ENCODE measurements at places on chromosomes 2 and 18.
A peak's percentile ranks its signal among the peaks of the same experiment; 100 is the strongest.

- DNase-seq, result no peak
Measured at GRCh38 chr2:11659115-11659475, 10.9 kb downstream of the NTSR2 start.

GRCh38 chr2:172462849-172463381 is 35.5 kb downstream of the ITGA6 start:
- DNase-seq, result no peak

GRCh38 chr18:34528177-34528576 is 181.9 kb upstream of the DTNA start:
- DNase-seq, result no peak

- DNase-seq, result no peak
Measured at GRCh38 chr2:170486730-170487129, 228.4 kb upstream of the SP5 start.

DNA sequence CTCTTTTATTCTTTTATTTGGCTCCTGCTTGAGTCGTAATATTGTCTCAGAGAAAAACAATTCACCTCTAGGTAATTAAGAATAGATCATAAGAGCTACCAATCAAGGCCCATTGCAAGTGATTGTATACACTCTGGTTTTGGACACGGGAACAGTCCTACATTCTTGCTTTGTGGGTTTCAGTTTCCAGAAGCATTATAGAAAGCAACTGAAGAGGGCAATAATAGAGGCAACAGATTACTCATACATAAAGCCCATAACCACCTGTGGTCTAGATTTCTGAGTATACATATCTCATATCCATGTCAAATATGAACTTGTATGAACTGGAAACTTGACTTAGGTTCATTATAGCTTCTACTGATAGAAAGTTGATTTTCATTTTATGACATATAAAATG is 65.4 kb downstream of the DIS3L2 start:
- no peak for DNase-seq

- no peak for DNase-seq
Measured at GRCh38 chr18:76453057-76453561, 41.9 kb downstream of the ZNF516 start.

DNA sequence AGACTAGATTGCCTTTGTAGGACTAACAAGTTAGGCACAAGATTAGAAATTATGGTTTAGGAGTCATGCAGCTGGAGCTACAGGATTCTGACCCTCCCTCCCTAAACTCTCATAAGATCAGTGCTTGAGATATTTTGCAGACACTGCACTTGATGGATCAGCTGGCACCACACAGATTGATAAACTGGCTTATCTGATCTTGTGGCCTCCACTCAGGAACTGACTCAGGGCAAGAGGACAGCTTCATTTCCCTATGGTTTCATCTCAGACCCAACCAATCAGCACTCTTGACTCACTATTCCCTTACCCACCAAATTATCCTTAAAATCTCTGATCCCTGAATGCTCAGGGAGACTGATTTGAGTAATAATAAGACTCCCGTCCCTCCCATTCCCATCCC is 152.3 kb downstream of the DIS3L2 start:
- DNase-seq, result peak; percentile 34

GRCh38 chr18:24426398-24427294 is at the start of gene IMPACT:
TSS of gene IMPACT (plus strand) at chr18:24426670. CDS start at chr18:24426757, 87 bp downstream.
- DNase-seq, result peak; percentile 83

- no peak for DNase-seq
Measured at GRCh38 chr18:57051657-57052044, 95.2 kb upstream of the BOD1L2 start.

GRCh38 chr2:24515335-24515734 is 24.3 kb downstream of the NCOA1 start:
- peak; percentile 14 for DNase-seq

- no peak for DNase-seq
Measured at GRCh38 chr18:36897253-36897652, 68.3 kb downstream of the KIAA1328 start.

DNA sequence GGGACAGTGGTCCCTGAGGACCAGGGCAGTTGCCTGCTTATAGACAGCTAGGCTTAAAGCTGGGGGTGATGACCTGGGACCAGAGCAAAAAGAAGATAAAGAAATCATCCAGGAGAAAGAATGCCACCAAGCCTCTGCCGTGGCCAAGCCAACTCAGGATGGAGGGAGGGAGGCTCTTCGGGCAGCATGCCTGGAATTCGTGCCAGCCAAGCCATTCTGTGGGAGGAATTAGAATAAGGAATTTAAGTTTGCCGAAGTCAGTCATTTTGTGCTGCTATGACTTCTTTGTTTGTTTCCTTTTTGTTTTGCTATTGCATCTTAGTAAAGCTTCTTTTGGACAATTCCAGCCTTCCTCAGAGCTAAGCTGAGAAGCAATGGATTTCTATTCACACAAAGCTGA is 124.1 kb downstream of the EN1 start:
- peak; percentile 70 for DNase-seq

- DNase-seq, result no peak
Measured at GRCh38 chr2:62363166-62363565, 142.8 kb downstream of the TMEM17 start.

DNA sequence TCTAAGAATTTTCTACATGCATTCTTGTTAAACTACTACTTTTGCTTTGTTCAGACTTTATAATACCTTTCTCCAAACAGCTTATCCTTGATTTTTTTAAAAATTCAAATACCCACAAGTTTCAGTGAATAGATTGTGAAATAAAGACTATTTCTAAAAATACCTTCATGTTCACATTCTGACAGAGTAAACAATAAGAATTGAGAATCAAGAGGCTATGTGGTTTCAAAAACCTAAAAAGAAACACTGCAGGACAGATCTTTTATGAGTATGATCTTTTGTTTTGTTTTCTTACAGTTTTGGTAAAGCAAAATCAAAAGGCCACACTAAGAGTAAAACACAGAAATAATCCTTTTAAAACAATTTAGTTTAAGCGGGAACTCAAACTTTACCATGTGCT is 21.2 kb downstream of the ALS2 start:
- DNase-seq, result no peak

GRCh38 chr2:46985512-46985911 is 69.9 kb upstream of the MCFD2 start:
- peak; percentile 68 for DNase-seq

- DNase-seq, result no peak
Measured at GRCh38 chr2:241317391-241317790, 1.7 kb downstream of the SEPTIN2 start.

DNA sequence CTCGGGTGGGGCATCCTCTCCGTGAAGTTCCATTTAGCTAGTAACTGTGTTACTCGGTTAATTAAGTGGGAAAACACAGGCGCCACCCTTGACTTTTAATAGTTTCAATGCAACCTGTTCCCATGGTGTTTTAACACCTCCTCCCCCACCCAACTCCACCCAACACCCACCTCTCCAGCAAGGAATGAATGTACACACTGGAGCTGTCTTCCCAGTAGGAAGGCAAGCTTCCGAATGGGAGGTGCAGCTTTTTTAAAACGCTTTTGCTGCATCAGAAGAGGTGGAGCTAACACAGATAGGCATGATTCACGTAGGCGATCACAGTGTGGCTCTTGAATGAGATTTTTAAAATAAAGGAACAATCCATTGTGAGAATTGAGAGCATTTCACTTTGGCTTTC is 73.8 kb upstream of the AGAP1 start:
- DNase-seq, result no peak

DNA sequence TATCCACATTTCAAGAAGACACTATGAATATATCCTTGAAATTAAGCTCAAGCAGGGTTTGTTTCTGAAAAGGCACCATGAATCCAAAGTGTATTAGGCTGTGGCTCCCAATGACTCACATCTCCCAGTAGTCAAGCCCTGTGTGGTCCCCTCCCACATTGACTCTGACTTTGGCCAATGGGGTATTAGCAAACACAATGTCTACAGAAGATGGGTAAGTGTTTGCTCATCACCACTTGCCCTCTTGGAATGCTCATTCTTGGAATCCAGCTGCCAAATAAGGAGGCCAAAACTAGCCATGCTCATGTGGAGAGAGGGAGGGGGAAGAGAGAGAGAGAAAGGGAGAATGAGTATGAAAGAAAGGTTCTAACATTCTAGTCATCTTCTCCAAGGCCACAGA is 490.0 kb downstream of the TXNL1 start:
- DNase-seq, result peak; percentile 100

GRCh38 chr2:192725991-192726390 is 531.3 kb upstream of the TMEFF2 start:
- no peak for DNase-seq

- DNase-seq, result no peak
Measured at GRCh38 chr2:31327505-31327904, 87.0 kb downstream of the XDH start.

DNA sequence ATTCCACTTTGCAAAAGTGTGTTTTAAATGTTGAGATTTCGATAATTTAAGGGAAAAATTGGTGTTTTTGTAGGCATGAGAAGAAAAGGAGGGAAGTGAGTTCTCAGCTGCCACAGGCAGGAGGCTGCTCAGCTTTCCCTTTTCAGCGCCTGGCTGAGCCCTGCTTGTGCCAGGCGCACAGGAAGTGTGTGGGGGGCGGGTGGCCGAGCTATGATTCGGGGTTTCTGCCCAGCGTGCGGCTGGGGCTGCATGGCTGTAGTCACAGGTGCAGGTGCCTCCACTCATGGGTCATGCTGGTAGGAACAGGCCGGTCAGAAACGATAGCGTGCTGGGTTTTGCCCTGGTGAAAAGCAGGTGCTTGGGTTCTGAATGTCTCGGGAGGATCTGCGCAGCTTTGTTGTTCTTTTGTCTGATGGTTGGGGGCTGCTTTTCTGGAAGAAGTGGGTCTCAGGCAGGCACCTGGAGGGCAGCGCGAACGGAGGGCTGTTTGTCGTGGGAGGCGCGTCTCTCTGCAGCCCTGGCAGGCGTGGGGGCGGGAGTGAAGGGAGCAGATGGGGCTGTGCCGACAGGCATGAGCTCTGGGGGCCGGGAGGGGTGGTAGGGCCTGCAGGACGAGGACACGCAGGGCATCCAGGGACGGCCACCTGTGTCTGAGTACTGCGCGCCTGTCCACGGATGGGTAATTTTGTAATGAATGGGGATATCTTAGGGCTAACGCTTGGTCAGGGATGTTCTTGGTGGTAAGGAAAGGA is 2.1 kb downstream of the KCNG2 start:
- DNase-seq, result no peak

- peak; percentile 88 for DNase-seq
Measured at GRCh38 chr2:12766421-12766879, 49.7 kb downstream of the TRIB2 start.

- peak; percentile 98 for DNase-seq
Measured at GRCh38 chr2:199303728-199304177, 154.0 kb downstream of the SATB2 start.

GRCh38 chr18:77905449-77906055 is 655.9 kb downstream of the GALR1 start:
- no peak for DNase-seq

DNA sequence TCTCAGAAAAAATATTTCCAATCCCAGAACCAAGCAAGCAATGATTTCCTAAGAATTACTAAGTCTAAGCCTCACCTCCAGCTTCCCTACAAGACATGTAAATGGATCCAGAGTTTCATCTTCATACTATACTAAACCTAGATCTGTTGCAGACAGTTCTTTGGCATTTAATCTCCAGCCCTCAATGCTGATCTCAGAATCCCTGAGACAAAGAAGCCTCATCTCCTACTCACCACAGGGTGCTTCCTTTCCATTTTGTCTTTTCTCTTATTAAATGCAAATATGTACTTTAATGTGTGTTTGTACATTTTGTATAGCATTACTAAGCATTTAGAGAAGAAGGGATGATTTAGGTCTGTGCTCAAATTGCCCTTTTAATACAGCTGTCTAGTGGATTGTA is 954.9 kb downstream of the TDRD15 start:
- DNase-seq, result no peak

DNA sequence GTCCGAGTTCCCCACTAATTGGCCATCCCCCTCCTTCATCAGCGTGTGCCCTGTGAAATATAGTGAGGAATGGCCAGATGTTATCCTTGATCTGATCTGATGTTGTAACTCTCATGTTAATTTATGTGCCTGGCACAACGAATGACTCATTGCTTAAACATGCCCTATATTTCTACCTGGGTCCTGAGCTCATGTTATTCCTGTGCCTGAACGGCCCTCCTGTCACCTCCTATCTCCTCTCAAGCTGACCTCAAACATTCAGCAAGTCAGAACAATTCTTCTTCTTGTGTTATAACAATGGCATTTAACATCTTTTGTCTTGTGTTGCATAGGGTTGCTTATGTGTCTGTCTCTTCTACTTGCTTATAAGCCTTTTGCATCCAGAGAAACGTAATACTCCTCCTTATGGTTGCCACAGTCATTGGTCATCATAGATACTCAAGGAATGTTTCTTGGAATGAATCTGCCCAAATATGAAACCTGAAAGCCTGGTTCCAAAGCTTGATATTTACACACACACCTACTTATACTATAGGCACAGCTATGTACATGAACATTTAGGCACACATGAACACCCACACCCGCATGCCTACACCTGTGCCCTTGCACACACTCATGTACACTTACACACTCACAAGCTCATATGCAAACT is 80.2 kb upstream of the PHLPP1 start:
- DNase-seq, result no peak

DNA sequence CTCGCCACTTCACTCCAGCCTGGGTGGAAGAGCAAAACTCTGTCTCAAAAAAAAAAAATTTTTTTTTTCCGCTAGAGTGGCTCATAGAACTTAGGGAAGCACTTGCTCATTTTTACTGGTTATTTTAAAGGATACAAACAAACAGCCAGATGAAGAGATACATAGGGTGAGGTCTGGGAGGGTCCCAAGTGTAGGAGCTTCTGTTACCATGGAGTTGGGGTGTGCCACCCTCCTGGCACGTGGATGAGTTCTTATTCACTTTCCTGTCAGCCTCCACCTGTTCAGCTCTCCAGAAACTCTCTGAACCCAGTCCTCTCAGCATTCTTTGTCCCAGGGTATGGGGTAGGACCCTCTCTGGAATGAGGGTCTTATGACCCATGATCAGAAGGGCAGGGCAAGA is 4.9 kb upstream of the MAT2A start:
- DNase-seq, result no peak

Data from fibroblast of skin of back (primary cell).